NCI-H146 (cell line): ENCODE measurements at places on chromosomes 4 and X.

DNA sequence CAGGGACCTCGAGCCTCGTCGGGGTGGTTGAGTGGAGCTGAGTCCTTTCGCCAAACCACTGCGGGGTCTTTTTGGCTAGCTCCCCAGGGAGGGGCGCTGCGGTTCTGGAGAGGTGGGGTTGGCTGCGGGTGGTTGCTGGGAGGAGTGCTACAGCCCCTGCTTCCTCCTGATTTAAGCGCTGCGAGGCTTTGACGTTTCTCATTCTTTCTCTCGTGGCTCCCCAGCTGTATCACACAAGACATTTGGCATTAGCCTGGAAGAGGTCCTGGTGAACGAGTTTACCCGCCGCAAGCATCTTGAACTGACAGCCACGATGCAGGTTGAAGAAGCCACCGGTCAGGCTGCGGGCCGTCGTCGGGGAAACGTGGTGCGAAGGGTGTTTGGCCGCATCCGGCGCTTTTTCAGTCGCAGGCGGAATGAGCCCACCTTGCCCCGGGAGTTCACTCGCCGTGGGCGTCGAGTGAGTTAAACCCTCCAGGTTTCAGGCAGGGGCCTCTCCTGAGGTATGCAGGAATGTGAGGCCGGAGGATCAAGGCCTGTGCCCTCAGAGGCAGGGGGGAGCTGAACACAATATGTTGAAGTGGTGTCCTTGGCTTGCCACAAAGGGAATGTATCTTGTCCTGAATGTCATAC, 25.5 kb downstream of the ARHGAP36 start:
- no peak for DNase-seq

GRCh38 chr4:141640696-141641095, 4.3 kb downstream of the IL15 start:
- DNase-seq: no peak

GRCh38 chr4:169621731-169622492, 1.5 kb downstream of the CLCN3 start:
- DNase-seq: peak; percentile 11

DNA sequence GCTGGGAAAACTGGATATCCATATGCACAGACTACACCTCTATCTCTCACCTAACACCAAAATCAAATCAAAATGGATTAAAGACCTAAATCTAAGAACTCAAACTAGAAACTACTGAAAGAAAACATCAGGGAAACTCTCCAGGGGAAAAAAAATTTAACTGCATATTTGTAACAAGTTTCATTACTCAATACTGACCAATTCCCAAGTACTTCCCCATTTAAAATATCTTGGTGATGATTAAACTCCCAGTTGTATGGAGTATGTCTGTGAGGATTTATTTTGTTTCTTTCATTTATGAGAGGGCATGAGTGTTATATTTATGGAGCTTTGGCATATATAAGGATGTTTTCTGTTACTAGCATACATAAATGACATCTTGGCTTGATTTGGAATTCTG, 112.3 kb upstream of the IL15 start:
- DNase-seq: no peak

GRCh38 chr4:175325230-175325629, 407.1 kb downstream of the ADAM29 start:
- no peak for DNase-seq
